Fibroblast of lung (primary cell): ENCODE measurements at places on chromosomes 6 and 20.

GRCh38 chr20:34708621-34709043, 4.5 kb downstream of the TP53INP2 start:
- peak overlapping the region; percentile 44 for H3K4me3 ChIP-seq
- H3K27me3 ChIP-seq: no peaks in the 10 kb centered on the region
- peak overlapping the region; percentile 78 for H3K27ac ChIP-seq
- H3K36me3 ChIP-seq: peaks cover 6% of the 10 kb centered on the region
- H3K4me1 ChIP-seq: peaks cover 25% of the 10 kb centered on the region
- peak; percentile 46 for DNase-seq

GRCh38 chr6:40395066-40395697, 192.0 kb downstream of the LRFN2 start:
- H3K4me1 ChIP-seq: no peaks in the 10 kb centered on the region
- no peaks in the 10 kb centered on the region for H3K36me3 ChIP-seq
- H3K27me3 ChIP-seq: no peaks in the 10 kb centered on the region
- H3K4me3 ChIP-seq: no peak overlapping the region
- no peak for DNase-seq
- H3K27ac ChIP-seq: no peak overlapping the region

DNA sequence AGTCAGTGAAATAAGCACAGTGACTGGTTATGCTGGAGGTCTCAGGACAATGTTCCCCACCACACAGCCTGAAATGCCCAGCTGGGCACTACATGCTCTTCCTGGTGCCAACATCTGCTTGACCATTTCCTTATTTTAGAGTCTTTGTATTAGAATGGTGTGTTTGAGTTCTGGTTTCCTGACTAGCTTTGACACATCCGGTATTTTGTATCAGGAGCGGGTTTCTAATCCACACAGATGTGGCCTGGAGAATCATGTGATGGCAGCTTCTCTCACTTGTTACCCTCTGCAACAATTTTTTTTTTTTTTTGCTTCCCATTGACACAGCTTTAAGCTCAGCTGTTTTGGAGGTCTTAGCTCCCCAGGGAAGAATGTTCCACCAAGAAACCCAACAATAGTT, 164.5 kb upstream of the CST7 start:
- no peak for DNase-seq
- no peak overlapping the region for H3K27ac ChIP-seq
- H3K27me3 ChIP-seq: peaks cover 11% of the 10 kb centered on the region
- no peaks in the 10 kb centered on the region for H3K4me1 ChIP-seq
- no peaks in the 10 kb centered on the region for H3K36me3 ChIP-seq

GRCh38 chr20:44646641-44647274, 4.7 kb downstream of the ADA start:
- H3K36me3 ChIP-seq: no peaks in the 10 kb centered on the region
- no peak overlapping the region for H3K27ac ChIP-seq
- no peaks in the 10 kb centered on the region for H3K27me3 ChIP-seq
- peaks cover 20% of the 10 kb centered on the region for H3K4me1 ChIP-seq
- peak; percentile 49 for DNase-seq

- H3K4me3 ChIP-seq: no peak overlapping the region
- no peaks in the 10 kb centered on the region for H3K27me3 ChIP-seq
- no peaks in the 10 kb centered on the region for H3K4me1 ChIP-seq
- H3K36me3 ChIP-seq: no peaks in the 10 kb centered on the region
- H3K27ac ChIP-seq: no peak overlapping the region
Observed at GRCh38 chr6:52726193-52726542, 37.1 kb downstream of the GSTA2 start.

GRCh38 chr6:52143551-52143950, 42.6 kb upstream of the IL17A start:
- no peak overlapping the region for H3K4me3 ChIP-seq
- no peak for DNase-seq
- H3K4me1 ChIP-seq: no peaks in the 10 kb centered on the region
- no peaks in the 10 kb centered on the region for H3K27me3 ChIP-seq
- no peak overlapping the region for H3K27ac ChIP-seq

- H3K27me3 ChIP-seq: peaks cover 35% of the 10 kb centered on the region
- DNase-seq: no peak
- no peak overlapping the region for H3K27ac ChIP-seq
- no peaks in the 10 kb centered on the region for H3K4me1 ChIP-seq
Observed at GRCh38 chr20:37259865-37260264, 1.7 kb downstream of the GHRH start.

- H3K27me3 ChIP-seq: peaks cover 25% of the 10 kb centered on the region
- no peaks in the 10 kb centered on the region for H3K4me1 ChIP-seq
- no peak for DNase-seq
- H3K36me3 ChIP-seq: no peaks in the 10 kb centered on the region
- H3K4me3 ChIP-seq: no peak overlapping the region
- no peak overlapping the region for H3K27ac ChIP-seq
Observed at GRCh38 chr20:25118529-25118928, 36.6 kb upstream of the VSX1 start.

- peaks cover 5% of the 10 kb centered on the region for H3K36me3 ChIP-seq
- peak within 1 kb of the TSS; percentile 93 for H3K27ac ChIP-seq
- peaks cover 2% of the 10 kb centered on the region for H3K27me3 ChIP-seq
- DNase-seq: peak; percentile 93
- H3K4me1 ChIP-seq: no peaks in the 10 kb centered on the region
Observed at GRCh38 chr6:31271641-31272357, at the start of gene HLA-C. TSS of gene HLA-C (minus strand) at chr6:31272092. CDS start at chr6:31272071, 21 bp downstream.

- peaks cover 2% of the 10 kb centered on the region for H3K4me1 ChIP-seq
- no peaks in the 10 kb centered on the region for H3K36me3 ChIP-seq
- no peak overlapping the region for H3K4me3 ChIP-seq
- H3K27me3 ChIP-seq: no peaks in the 10 kb centered on the region
- peak; percentile 82 for DNase-seq
- H3K27ac ChIP-seq: peak overlapping the region; percentile 60
Observed at GRCh38 chr20:41275301-41275731, 42.2 kb downstream of the ZHX3 start.

DNA sequence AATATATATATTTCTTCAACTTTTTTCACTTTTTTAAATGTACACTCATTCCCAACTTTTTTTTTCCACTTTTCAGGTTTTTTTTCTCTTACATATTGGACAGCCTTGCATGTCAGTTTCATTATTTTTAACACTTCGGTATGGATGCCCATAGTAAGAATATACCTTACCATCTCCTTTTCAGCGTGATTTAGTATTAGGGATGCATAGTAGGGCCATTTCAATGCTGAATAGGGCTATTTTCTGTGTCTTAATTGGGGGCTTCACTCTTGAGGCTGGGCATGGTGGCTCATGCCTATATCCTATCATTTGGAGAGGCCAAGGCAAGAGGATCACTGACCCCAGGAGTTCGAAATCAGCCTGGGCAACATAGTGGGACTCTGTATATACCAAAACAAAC, 6.7 kb downstream of the RNF114 start:
- no peak overlapping the region for H3K27ac ChIP-seq
- H3K27me3 ChIP-seq: no peaks in the 10 kb centered on the region
- no peak for DNase-seq
- H3K36me3 ChIP-seq: peaks cover 14% of the 10 kb centered on the region

- H3K27me3 ChIP-seq: peaks cover 3% of the 10 kb centered on the region
- no peaks in the 10 kb centered on the region for H3K36me3 ChIP-seq
- no peak for DNase-seq
- peaks cover 7% of the 10 kb centered on the region for H3K4me1 ChIP-seq
Observed at GRCh38 chr20:63577317-63577894, 3.4 kb upstream of the HELZ2 start.

- DNase-seq: no peak
- H3K36me3 ChIP-seq: peaks cover 14% of the 10 kb centered on the region
- H3K27ac ChIP-seq: no peak overlapping the region
- H3K27me3 ChIP-seq: no peaks in the 10 kb centered on the region
- H3K4me3 ChIP-seq: no peak overlapping the region
Observed at GRCh38 chr6:33315793-33316602, 1.5 kb downstream of the ZBTB22 start.

- H3K27ac ChIP-seq: no peak overlapping the region
- H3K4me1 ChIP-seq: no peaks in the 10 kb centered on the region
- no peaks in the 10 kb centered on the region for H3K27me3 ChIP-seq
- peak; percentile 25 for DNase-seq
- H3K36me3 ChIP-seq: no peaks in the 10 kb centered on the region
Observed at GRCh38 chr6:41059556-41059955, 6.6 kb downstream of the APOBEC2 start.

DNA sequence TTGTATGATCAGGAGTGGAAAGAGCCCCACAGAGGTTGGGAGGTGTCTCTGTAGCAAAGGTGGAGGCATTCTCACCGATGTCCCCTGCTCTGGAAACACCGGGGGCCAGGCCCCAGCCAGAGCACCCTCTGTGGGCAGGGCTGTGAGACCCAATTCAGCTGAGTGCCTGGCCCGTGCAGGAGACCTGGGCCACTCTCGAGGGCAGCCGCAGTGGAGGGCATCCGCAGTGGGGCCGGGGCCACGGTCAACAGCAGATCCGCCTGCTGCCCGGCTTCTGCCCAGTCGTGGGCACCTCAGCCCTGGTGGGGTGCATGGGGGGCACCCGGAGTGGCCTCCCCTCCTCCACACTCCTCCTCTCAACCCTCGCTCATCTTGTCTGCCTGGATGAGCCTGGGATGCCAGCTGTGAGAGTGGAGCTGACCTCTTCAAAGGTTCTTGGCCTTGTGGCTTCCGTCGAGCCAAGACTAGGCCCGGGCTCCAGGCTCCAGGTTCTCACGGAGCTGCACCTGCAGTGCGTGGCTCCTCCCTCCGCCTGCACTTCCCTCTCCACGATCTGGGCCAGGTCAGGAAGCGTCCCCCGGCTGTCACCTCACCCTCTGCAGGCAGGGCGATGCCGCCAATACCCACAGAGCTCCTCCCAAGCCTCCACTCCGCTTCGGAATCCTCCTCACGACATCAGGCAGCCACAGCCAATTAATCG, 134.8 kb downstream of the TAF4 start:
- no peak for DNase-seq
- no peaks in the 10 kb centered on the region for H3K36me3 ChIP-seq
- no peak overlapping the region for H3K27ac ChIP-seq
- no peak overlapping the region for H3K4me3 ChIP-seq
- no peaks in the 10 kb centered on the region for H3K27me3 ChIP-seq
- no peaks in the 10 kb centered on the region for H3K4me1 ChIP-seq

GRCh38 chr6:105587349-105588122, 184.7 kb upstream of the PREP start:
- H3K4me3 ChIP-seq: no peak overlapping the region
- DNase-seq: no peak
- no peak overlapping the region for H3K27ac ChIP-seq
- no peaks in the 10 kb centered on the region for H3K4me1 ChIP-seq
- H3K27me3 ChIP-seq: no peaks in the 10 kb centered on the region

GRCh38 chr6:56767892-56768531, 125.3 kb upstream of the DST start:
- H3K27ac ChIP-seq: no peak overlapping the region
- H3K36me3 ChIP-seq: no peaks in the 10 kb centered on the region
- no peaks in the 10 kb centered on the region for H3K27me3 ChIP-seq
- peaks cover 33% of the 10 kb centered on the region for H3K4me1 ChIP-seq
- H3K4me3 ChIP-seq: no peak overlapping the region

DNA sequence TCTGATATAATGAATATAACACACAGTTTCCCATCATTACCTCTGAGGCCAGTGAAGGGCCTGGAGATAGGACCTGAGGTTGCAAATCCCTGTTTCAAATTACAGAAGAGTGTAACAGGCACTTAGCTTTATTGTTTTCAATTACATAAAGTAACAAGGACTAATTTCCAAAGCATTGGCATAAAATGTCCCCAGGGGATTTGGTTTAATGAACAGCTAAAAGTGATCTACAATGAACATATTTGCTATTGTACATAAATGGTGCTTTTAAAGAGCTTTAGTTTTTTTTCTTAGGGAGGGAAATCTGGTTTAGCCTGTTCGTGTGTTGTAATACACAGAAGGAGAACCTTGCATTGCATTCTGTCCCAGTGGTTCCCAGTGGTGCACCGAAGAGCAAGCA, 54.4 kb downstream of the HMGN3 start:
- no peak for DNase-seq
- no peaks in the 10 kb centered on the region for H3K27me3 ChIP-seq
- no peaks in the 10 kb centered on the region for H3K4me1 ChIP-seq
- no peak overlapping the region for H3K27ac ChIP-seq

DNA sequence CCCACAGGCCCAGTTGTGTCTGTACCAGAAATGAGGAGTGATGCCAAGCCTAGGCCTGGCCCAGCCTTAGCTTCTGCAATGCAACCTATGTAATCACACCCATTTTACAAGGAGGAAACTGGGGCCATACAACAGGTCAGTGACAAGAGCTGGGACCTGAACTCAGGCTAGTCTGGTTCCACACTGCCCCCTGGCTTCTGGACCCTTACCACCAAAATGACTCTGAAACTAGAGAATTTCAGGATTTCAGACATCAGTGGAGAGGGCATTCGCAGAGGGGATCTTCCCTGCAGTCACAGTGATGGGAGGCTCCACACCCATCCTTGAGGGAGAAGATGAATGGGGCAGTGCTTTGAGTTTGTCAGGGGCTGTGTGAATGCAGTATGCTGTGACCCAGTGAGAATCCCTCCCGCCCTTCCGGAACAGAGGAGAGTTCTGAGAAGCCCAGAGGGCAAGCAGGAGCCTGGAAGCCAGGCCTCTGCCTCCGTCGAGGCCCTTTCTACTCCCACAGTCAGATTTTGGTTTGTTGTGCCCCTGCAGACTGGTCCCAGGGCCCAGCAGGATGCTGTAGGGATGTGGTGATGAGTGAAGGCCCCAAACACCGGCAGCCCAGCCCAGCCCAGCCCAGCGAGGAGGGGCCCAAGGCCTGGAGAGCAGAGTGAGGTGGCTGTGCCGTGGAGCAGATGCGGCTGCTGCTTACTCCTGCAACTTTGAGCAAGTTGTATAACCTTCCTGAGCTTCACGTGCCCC, 48.1 kb upstream of the MYL9 start:
- H3K27ac ChIP-seq: peak overlapping the region; percentile 46
- H3K27me3 ChIP-seq: no peaks in the 10 kb centered on the region
- no peak overlapping the region for H3K4me3 ChIP-seq
- peaks cover 20% of the 10 kb centered on the region for H3K36me3 ChIP-seq
- no peak for DNase-seq
- H3K4me1 ChIP-seq: peaks cover 22% of the 10 kb centered on the region

GRCh38 chr6:37807656-37808055, 11.9 kb upstream of the ZFAND3 start:
- H3K27me3 ChIP-seq: peaks cover 5% of the 10 kb centered on the region
- H3K27ac ChIP-seq: no peak overlapping the region
- DNase-seq: no peak
- no peak overlapping the region for H3K4me3 ChIP-seq
- H3K36me3 ChIP-seq: no peaks in the 10 kb centered on the region

GRCh38 chr20:2633381-2633780, 19.1 kb upstream of the NOP56 start:
- H3K36me3 ChIP-seq: no peaks in the 10 kb centered on the region
- DNase-seq: no peak
- no peak overlapping the region for H3K27ac ChIP-seq

- H3K36me3 ChIP-seq: no peaks in the 10 kb centered on the region
- no peaks in the 10 kb centered on the region for H3K4me1 ChIP-seq
- H3K27ac ChIP-seq: no peak overlapping the region
- H3K4me3 ChIP-seq: no peak overlapping the region
- no peaks in the 10 kb centered on the region for H3K27me3 ChIP-seq
- DNase-seq: no peak
Observed at GRCh38 chr6:62971976-62972658, 239.2 kb upstream of the FKBP1C start.
